Inflammatory macrophage treated with lipopolysaccharide for 4 hours (primary cell): ENCODE measurements at places on chromosomes 12 and 14.

DNA sequence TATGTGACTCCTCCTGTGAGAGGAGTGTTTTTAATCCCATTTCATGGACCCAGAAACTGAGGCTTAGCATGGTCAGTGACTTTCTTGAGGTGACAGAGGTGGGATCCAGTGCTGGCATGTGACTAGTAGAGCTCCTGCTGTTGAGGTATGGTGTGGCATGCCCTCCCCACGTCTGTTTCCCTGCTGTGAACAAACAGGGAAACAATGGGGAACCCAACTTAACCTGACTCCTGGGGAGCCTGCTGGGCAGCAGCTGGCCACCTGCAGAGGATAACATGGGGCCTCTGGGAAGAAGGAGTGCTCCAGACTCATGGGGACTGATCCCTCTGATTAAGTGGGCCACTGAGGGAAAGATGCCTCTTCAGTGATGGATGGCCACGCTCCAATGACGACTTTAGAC, 114.0 kb downstream of the BEGAIN start:
- no peak for DNase-seq

DNA sequence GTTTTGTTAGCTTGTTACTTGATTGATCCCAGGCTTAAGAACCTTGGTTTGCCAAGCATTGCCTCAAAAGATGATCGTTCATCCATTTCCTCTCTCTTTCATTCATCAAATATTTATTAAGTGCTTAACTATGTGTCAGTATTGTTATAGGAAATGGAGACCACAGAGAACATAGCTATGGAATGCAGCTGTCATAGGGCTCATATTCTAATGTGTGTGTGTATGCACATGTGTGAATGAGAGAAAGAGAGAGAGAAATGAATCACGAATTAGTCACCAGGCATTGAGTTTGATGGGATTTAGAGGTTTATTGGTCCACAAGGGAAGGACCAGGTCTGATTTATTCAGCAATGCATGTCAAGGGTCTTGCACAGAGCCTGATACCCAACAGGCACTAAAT, 71.0 kb upstream of the FBXO21 start:
- DNase-seq = no peak

DNA sequence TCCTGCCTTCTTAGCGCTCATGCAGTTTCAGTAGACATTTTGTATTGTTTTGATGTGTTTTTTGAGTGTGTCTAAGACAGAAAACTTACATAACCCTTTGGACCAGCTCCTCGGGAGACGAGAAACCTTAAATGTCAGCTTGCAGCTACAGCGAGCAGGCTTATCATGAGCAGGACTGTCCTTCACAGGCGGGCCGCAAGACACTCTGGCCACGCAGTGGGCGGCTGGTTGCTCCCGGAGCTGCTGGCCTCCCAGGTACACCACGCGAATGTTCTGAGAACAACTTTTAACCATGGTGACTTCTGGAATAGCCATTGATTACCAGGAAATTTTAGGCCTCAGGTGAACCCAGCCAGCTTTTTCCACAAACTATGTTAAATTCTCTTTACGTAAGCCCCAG, 164.1 kb upstream of the DIO3 start:
- no peak for DNase-seq

GRCh38 chr12:107283652-107284051, 190.3 kb upstream of the CRY1 start:
- no peak for DNase-seq

DNA sequence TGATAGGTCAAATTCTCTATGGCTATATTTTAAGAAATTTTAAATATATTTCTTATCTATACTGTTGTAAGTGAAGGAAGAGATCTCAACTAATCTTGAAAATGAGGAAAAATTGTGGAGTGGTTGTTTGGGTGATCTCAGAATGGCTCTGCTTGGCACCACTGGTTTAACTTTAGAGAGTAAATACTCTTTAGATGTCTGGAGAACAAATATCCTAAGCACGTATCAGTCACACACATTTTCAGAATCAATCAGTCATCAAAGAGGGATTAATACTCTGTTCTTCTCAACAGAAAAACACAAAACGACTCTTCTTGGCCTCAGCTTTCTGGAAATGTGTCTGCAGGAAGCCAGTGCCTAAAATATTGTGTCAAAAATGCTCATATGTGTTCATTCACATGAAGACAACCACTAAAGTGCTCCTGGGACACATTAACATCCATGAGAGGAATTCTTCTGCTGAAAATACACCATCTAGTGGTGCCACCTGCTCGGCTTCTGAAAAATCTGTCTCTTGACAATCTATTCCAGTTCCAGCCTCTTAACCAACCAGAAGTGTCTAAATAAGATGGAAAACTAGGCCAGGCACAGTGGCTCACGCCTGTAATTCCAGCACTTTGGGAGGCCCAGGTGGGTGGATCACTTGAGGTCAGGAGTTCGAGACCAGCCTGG, 81.1 kb upstream of the CCDC198 start:
- DNase-seq = no peak

DNA sequence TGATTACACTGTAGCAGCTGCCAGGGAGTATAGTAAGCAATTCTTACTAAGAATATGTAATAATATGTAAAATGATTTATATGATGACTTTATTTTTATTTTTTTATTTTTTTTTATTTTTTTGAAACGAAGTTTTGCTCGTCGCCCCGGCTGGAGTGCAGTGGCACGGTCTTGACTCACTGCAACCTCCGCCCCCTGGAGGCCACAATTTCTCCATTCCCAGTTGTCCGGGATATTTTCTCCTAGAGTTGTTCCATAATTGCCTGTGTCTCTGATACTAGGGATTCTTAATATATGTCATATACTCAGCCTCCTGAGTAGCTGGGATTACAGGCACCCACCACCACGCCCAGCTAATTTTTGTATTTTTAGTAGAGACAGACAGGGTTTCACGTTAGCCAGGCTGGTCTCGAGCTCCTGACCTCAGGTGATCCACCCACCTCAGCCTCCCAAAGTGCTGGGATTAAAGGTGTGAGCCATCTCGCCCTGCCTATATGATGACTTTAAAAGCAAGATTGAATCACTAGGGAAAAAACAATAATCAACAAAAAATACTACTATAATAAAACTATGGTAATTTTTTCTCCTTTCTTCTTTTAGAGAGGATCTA, 12.2 kb upstream of the ITPR2 start:
- no peak for DNase-seq

GRCh38 chr12:99670635-99671034, 23.1 kb downstream of the GARIN6 start:
- no peak for DNase-seq

- DNase-seq = no peak
Measured at GRCh38 chr12:7869137-7869536, 3.6 kb downstream of the SLC2A14 start.

GRCh38 chr14:76773188-76773885, 12.1 kb downstream of the VASH1 start:
- DNase-seq = peak; percentile 95

DNA sequence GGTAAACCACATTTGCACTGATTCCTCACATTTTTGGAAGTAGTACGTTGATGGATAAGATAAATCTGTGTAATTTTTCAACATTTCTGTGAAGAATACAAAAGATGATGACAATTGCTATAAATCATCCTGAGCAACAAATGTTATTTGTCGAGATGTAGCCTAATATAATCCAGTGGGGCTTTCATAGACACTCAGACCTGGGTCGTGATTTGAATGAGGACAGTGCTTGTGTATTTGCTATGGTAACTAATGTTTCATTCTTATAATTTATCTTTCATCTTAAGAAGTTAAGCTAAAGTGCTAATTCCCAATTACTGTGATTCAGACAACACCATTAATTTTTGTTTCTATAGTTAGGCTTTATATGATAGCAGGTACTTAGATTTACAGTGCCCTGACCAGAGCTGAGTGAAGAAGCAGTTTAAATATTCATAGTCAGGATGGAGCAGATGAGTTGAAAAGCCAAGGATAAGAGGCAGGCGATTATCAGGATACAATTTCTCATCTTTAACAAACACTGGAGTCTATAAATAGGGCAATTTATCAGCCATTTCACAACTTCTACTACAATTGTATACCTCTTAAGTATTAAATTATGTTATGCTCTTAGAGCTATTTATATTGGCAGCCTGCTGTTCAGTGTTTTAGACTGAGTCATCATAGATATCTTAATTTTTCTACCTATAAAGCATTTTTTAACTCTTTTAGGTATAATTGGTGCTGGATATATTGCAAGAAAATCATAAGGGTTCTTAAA, 359.9 kb downstream of the TRHDE start:
- DNase-seq = no peak

- DNase-seq = no peak
Measured at GRCh38 chr14:23454445-23454856, 15.1 kb upstream of the NGDN start.

DNA sequence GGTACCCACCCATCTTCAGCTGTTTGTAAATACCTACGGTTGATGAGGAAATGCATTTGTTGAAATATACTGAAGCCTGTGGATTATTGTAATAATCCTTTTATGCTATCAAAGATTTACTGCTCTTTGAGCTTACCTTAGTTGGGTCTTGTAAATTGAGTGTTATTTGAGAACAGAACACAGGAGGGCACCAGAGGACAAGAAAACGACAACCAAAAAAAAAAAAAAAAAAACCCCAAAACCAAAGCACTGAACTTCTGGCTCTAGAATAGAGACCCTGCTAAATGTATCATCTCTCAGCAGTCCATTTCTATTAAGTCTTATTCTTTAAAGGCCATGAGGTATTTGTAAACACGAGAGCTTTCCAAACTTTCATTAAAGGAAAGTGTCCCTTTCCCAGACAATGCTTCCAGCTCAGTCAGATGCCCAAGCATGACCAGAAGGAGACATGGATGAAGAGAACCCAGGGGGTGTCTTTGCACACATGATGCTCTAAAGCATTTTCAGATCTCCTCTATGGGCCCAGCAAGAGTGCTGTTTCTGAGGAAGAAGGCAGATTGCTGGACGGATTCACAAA, 763.9 kb downstream of the NRXN3 start:
- DNase-seq = no peak

DNA sequence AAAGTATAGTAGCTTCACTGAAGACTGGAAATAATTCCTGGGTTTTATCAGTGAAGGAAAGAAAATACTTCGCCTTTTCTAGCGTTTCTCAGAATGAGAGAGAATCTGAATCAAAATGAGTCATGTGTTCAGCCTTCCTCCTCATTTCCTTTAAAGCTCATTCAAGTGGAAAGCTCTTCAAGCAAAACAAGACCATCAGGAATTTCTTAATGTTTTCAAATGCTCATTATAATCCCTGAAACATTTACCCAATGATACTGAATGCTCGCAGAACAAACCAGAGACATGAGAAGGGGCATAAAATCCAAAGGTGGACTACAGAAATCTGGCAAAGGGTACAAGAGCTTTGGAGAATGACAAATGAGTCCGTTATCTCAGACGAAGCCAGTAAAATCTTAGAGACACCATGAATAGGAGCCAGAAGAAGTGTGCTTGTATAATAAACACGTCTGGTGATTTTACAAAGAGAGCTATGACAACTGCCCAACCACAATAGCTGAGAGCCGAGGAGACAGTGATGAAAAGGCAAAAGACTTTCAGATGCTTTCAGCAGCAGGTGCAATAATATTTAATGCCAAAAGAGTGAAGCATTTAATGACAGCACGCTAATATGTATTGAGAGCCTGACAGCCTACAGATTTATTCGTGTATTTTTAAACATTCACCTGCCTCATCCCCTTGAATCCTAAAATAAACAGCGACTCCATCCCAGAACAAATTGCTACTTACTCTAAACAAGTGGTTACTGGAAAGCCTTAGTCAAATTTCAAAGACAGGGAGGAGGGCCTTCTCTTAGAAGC, 19.0 kb downstream of the SPRING1 start:
- DNase-seq = no peak
